ENCODE measurements at places on chromosomes 12 and 14.

DNA sequence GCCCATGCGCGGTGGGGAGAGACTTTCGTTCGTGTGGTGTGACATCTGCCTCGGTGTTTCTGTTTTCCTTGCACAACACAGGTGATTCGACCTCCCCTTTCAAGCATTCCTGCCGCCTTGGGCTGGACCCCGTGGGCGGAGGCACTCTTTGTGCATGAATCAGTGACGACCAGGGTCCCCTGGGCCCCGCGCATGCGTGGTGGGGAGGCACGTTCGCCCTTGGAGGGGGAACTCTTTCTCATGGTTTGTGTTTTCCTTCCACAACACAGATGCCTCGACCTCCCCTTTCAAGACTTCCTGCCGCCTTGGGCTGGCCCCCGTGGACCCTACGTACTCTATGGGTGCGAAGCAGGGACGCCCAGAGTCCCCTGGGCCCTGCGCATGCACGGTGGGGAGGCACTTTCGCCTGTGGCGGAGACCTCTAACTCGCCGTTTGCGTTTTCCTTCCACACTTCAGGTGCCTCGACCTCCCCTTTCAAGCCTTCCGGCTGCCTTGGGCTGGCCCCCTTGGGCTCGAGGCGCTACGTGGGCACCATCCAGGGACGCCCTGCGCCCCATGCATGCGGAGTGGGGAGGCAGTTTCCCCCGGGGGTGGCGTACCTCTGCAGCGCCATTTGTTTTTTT, 340.9 kb downstream of the ALG10 start:
- no peak for DNase-seq

DNA sequence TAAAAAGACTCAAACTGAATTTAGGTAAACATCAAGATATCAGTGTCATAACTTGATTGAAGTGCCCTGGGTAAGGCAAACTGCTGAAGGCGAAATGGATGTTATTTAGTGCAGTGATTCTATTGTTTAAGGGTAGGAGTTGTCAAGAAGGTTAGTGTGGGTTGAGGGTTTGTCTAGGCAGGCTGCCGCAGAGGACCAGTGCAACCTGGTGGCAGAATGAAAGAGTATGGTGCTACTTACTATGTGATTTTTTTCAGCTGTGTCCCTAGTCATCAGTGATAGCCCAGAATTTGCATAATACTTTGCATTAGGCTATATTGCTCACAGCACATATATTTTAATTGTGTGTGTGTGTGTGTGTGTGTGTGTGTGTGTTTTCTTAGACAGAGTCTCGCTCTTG, 1127.0 kb downstream of the GALC start:
- DNase-seq, result peak; percentile 2

DNA sequence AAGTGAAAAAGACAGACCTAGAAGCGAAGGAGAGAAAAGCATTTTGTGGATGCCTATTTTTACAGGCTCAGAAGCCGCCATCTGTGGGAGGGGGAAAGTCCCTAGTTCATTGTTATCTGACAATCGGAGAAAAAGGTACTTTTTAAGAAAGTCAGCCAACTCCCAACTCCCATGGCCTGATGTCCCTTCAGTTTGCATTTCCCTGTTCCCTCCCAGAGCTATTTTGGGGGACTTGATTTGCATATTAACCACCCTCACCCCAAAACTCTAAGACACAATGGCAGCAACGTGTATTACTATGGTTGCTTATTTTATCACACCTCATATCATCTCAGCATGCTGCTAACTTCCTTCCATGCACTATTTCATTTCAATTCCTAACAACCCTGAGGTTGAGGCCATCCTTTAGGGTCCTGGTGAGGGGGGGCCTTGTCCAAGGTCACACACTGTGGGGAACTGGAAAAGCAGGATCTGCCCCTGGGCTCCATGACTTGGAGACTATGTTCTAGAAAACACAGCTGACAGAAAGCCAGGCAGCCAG, 18.7 kb downstream of the HVCN1 start:
- no peak for DNase-seq

DNA sequence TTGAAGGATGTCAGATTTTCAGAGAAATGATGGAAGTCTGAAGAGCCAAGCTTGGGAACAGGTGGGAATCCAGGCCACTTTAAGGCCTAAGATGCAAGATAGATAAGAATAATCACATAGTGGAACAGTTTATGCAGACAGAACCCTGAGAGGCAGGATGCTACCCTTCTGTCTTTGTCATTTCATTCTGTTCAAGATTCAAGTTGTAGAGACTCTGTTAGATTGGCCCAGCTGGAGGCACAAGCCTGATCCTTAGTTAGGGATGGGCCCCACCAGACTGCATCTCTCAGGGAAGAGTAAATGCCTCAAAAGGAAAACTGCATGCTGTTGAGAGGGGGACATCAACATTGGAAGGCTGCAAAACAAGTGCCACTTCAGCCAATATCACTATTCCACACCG, 287.0 kb downstream of the PCNX1 start:
- no peak for DNase-seq

DNA sequence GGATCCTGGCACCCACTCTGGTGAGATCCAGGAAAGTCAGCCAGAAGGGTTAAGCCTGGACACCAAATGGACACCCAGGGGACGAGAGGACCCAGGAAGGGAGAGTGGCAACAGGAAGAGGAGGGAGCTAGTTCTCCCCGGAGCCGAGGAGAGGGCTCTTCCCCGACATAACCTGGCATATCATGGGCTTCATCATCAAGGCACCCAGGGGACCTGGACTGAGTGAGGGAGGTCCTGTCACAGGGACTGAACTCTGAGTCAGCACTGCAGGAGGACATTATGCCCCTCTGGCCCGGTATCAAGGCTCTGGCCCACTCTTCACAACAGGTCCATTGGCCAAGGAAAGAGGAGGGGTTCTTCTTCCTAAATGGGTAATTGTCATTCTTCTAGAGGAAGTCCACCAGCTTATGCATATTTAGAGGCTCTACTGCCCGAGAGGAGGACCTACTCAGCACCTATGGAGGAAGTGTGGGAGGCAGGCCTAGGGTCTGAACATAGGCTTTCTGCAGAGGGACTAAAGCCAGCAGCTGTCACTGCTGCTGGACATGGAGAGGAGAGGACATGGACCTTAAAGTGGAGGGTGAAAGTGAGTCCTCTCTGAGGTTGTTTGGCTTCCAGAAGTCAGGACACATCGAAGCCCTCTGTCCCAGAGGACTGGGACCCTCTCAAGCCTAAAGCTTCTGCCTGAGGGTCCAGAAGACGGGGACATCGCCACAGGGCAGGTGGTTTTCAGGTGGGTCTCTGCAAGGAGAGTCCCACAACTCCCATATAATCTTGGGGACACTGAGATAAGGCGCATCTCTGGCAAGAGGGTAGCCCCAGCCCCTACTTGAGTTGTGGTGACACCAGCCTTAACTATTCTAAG, 18.6 kb downstream of the ISCA2 start:
- DNase-seq, result no peak

DNA sequence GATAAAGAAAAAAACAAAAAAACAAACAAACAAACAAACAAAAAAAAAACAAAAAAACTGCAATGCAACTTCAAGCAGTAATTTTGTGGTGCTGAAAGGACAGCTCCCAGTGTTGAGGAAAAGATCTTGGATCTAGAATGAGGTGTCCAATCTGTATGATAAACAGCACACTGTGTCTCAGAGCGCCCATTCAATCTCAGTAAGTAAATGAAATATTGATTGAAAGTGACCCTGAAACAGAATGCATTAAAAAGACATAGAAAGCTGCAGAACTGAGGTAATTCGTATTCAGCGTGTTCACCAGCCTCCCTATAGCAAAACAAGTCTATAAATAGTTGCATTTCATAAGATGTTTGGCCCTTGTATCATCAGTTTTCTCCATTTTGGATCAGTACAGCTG, 153.0 kb downstream of the NOVA1 start:
- peak; percentile 11 for DNase-seq

GRCh38 chr12:52809166-52809565, 4.8 kb downstream of the KRT4 start:
- DNase-seq, result no peak

DNA sequence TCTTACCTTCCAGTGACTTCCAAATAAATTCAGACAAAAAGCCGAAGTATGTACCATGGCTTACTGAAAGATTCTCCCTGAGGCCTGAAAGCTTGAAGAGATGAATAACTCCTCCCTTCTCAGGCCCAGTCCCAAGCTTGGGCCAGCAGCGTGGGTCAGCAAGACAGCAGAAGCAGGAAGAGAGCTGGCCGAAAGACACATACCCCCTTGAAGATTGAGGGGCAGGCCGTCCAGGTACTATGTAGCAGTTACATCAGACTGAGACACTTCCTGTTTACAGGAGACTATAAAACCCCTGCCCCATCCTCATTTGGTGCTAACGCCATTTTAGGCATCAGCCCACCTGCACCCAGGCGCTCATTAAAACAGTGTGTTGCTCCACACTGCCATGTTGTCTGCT, 15.0 kb downstream of the NDUFA12 start:
- no peak for DNase-seq

DNA sequence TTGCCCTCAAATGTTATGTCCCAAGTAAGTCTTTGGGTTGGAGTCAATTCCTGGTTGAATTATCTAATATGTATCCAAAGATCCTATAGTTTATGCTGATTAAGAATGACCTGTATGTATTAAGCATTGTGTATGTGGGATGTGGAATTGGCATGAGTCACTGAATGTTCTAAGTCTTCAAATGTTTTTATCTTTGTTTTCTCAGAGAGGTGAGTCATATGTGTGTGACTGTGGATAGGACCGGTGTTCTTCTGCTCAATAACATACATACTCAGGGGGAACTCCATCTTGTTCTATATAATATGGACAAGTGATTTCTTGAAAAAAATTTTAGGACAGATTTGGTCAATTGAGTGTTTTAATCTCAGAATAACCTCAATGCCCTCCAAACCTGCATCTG, 57.9 kb downstream of the NAV3 start:
- DNase-seq, result peak; percentile 88

DNA sequence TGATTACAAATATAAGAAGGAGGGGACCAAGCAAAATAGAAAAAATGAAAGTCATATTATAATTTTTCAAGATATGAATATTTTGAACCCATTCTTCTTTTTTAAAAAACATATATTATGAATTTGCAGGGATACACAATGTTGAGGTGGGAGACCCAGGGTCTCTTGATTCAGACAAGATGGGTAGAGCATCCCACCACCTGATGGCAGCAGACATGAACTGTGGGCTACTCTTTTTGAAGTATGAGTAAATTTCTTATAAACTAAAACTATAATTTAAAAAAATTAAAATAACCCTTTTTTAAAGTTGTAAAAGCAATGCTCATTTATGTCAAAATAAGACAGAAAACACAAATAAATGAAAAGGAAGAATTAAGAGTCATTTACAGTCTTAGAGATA, 202.7 kb upstream of the PRICKLE1 start:
- DNase-seq, result no peak

GRCh38 chr12:24820872-24821271, 128.0 kb downstream of the BCAT1 start:
- peak; percentile 87 for DNase-seq

DNA sequence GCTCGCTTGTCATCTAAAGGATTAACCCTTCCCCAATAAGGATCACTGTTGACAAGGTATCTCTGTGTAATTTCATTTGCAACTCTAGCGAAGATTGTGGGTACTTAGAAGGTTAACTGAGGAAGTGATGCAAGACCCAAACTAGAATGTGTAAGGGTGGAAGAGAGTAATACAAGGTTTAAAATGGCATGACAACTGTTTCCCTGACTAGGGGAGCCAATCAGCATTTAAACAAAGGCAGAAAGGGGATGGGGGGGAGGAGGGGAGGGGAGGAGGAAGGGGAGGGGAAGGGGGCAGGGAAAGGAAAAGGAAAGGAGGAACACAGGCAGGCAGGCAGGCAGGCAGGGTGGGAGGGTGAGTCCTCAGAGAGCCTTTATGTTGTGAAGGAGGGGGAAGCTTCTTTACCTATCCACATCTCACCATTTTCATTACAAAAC, 31.1 kb downstream of the NRDE2 start:
- DNase-seq, result peak; percentile 56

DNA sequence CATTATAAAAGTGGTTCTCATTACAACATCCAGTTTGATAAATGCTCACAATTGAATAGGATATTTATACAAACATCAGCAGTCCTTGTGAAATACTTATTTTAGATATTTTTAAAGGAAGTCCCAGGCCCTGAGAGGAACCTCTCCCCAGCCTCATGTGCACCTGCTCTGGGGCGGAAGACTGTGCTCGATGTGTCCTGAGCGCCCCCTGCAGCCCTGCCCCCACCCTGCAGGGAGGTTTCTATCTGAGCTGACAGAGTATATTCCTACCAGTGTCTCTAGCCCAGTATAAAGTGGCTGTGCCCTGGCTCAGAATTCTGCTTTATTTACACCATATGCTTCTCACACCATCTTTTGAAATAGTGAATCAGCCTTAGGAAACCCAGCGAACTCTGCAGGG, 1349.1 kb downstream of the TMEM121 start:
- no peak for DNase-seq

DNA sequence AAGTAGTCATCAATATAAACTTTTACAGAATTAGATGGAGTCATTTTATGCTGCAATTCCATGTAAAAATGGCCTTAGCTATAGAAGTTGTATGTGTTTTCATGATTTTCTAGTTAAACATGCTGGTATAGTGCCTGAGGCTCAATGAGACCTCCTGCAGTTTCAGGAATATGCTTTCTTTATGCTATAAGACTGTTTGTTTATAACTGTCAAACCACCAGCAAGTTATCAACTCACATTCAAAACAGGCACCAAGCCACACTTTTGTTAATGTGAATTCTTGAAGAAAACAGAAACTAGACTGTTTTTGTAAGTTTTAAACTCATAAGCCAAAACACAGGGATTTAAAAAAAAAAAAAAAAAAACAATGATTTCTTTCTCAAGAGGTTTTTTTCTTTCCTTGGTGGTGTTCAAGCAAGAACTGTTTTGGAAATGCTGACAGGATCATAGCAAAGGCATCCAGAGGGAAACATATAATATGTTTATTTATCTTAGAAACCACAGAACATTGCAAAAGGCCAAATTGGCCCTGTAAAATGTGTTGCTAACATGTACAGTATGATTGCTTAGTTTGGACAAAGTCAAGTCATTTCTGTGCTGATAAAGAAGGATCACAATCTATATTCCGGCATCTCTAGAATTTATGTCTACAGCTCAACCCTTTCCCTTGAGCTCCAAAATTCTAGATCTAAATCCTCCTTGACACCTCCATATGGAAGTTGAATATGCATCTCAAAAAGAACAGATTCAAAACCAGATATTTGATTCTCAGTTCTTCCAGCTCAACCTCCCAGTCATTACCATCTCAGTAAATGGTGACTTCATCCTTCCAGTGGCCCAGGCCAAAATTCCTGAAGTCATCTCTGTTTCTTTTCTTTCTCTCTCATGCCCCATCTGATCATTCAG, 29.0 kb upstream of the LUM start:
- DNase-seq, result peak; percentile 95
